Hypothalamus (tissue), 51 donors: ENCODE measurements at places on chromosomes 7 and 10.
A peak's percentile ranks its signal among the peaks of the same experiment; 100 is the strongest.

DNA sequence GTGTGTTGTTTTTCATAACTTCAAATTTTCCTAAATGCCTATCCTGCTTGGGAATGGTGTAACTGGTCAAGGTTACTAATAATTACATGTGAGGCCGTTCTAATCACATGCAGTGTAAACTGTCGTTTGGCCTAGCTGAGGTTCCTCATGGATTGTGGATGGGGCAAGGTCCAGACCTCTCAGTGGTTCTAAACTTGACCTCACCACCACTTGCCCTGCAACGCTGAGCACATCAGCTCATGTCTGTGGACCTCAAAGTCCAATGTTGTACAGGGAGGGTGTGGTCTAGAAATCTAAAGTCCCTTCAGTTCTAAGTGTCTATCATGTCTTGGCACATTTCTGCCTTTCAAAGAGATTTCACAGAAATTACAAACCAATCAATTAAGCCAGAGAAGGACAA, 15.6 kb downstream of the RBP3 start:
- DNase-seq: no peak

DNA sequence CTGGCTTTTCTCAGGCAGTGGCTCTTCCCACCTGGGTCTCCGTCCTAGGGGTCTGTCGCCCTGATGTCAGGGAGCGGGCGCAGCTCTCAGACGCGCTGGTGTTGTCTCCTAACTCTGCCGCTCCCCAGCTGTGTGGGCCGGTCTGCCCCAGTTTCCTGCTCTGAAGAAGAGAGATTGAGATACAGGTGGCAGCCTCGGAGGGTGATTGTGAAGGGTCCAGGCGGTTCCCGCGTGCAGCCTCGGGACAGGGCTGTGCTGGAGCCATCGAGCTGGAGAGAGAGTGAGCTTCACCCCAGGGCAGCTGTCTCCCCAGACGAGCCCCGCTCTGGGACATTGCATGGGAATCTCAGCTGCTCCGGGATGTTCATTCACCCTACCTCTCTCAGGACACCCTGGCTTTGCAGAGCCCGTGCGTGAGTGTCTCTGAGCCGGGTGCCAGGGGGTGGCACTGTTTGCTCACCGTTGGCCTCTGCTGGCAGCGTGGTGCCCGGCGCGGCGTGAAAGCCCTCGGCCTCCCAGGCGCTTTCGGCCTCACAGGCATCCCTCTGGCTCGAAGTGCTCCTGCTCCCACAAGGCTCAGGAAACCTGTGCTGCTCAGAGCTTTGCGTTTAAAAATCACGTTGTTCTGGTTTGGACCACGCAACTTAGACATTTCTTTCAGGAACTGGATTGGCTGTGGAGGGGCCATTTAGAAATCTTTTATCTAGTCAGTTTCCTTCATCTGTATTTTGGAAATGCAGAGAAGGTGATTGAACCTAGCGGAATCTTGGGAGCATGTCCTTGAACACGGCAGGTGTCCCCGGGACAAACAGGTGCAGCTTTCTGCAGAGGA, 33.8 kb upstream of the ZFAND2A start:
- peak; percentile 41 for DNase-seq

DNA sequence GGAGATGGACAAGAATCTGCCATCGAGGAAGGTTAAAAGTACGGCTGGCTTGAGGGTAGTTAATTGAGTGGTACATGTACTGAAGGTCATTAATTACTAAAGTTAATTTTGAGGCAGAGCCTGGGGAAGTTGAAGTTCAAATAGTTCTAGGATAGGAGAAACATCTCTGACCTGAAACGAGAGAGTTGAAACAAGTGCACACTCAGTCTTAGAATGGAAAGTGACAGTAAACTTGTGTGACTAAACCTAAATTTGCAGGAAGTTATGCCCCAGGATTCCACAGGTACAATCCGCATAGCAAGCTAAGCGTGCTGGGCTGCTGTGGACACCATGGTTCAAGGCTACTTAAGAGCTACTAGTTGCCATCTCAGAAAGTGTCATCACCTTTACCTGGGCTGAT, 209.9 kb downstream of the CHCHD3 start:
- no peak for DNase-seq

- no peak for DNase-seq
Observed at GRCh38 chr10:30151581-30152389, 92.4 kb upstream of the JCAD start.

DNA sequence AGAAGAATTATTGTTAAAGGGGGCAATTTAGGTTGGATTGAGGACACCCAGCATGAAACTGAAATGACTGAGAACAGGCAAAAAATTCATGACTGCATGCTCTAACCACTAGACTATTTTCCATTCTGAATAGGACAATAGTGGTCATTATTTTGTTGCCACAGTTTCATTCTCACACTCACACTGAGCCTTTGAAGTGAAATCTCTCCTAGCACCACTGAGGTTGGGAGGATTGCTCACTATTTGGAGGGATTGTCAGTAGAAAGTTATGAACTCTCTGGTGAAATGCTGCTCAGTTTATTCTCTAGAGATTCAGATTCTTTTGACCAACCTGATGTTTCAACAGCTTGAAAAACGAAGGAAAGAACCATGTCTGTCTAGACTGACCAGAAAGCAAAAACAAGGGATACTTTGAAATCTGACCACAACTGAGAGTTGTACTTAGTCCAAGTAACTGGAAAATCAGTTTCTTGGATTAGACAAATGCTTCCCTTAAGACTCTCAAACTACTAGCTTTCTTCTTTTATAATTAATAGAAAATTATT, 191.2 kb downstream of the DYNC1I1 start:
- no peak for DNase-seq

DNA sequence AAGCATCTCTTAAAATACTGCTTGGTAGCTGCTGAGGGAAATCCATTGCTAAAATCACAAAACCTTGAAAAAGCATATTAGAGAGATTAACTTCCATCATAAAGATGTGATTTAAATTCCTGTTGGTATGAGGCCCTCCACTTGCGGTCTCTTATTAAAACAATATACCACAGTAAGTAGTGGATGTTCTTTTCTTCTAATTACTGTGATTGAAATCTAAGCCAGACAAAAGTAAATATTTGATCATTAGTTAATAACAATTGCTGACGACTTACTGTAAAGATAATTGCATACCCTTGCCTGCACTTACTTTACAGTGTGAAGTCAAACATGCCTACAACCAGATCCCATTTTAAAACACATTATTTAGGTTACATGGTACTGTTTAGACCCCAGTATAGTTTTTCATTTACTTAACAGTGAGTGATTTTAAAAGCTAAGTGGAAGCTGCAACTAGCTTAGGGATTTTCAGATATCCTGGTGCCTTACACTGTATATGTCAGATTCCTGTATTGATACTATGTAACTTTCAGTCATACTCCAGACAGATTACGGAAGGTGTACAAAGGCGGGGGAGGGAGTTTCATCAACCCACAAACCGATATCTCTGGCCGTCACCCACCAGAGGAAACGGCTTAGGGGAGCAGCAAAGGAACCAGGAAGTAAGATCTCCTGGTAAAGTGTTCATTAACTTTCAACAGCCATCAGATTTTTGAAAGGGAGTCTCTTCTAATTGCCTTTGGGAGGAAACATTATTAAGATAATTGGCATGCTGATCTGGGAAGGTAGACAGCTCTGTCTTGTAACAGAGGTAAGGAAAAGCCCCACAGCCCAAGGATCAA, 986 bp downstream of the NRP1 start:
- no peak for DNase-seq

GRCh38 chr10:48880016-48880705, 59.5 kb downstream of the LRRC18 start:
- DNase-seq: no peak
